ENCODE measurements at places on chromosomes 1 and 21. TPM values are rescaled to one million over a fixed set of nuclear protein-coding genes. Genes with fewer than 3 reads are reported as not detected.

Gene ADORA1
- not detected for total RNA-seq

Gene VTCN1
- not detected for total RNA-seq

Gene PLA2G2C
- not detected for total RNA-seq

Gene CLCA4
- not detected for total RNA-seq

Gene FMOD
- total RNA-seq: 0.84 TPM

Gene FCRL1
- total RNA-seq: not detected

Gene KANK4
- not detected for total RNA-seq

Gene CFHR1
- total RNA-seq: not detected

Gene GPR25
- total RNA-seq: not detected

Gene ENAH
- total RNA-seq: 47.0 TPM

Gene FCRL2
- total RNA-seq: not detected

Gene TNFAIP8L2
- total RNA-seq: 1.1 TPM

Gene OR10K2
- total RNA-seq: not detected

Gene TNFRSF1B
- total RNA-seq: 22.3 TPM

Gene MATN1
- not detected for total RNA-seq

Gene KRTAP10-12
- not detected for total RNA-seq

Gene COL9A2
- total RNA-seq: 0.10 TPM

Gene MMP23B
- total RNA-seq: 0.49 TPM

Gene RORC
- total RNA-seq: not detected

Gene CA6
- total RNA-seq: not detected

Gene PIGV
- 8.4 TPM for total RNA-seq

Gene RIMS3
- total RNA-seq: 0.10 TPM

Gene OR2G6
- not detected for total RNA-seq

Gene CD1E
- total RNA-seq: not detected

Gene FCMR
- total RNA-seq: not detected

Gene SYTL1
- total RNA-seq: 0.27 TPM

Gene HIVEP3
- 2.7 TPM for total RNA-seq

Gene LIN28A
- not detected for total RNA-seq

Gene TNFSF4
- 31.6 TPM for total RNA-seq

Gene FBXO2
- not detected for total RNA-seq

Gene AGO4
- total RNA-seq: 6.1 TPM

Gene KRTAP24-1
- not detected for total RNA-seq

Gene SPRR2G
- not detected for total RNA-seq

Gene LCE3D
- total RNA-seq: not detected

Gene KCNA2
- total RNA-seq: not detected

Gene POGZ
- total RNA-seq: 12.8 TPM

Gene ETV3L
- not detected for total RNA-seq

Gene PLPPR4
- total RNA-seq: not detected

Gene RUNX3
- not detected for total RNA-seq

Gene DCDC2B
- total RNA-seq: not detected
